Mammary epithelial cell (primary cell): ENCODE measurements at places on chromosomes 12 and 14. TPM values are rescaled to one million over a fixed set of nuclear protein-coding genes. Genes with fewer than 3 reads are reported as not detected.

Gene HOXC6
- polyA plus RNA-seq: 4.2 TPM

Gene KERA
- polyA plus RNA-seq: not detected

DNA sequence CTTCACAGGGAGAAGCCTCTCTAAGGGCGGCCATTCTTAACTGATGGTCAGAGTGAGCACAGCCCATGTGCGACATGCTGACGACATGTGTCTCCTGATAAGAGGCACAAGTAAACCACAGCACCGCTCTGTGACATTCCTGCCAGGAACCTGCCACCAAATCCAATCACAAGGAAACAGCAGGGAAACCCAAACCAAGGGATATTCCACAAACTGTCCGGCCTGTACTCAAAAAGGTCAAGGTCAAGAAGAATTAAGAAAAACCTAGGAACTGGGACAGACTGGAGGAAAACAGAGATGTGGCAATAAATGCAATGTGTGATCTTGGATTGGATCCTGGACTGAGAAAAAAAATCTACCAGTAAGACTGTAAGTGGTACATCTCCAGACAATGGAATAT is 91.9 kb downstream of the SYNE3 start:
- no peak for DNase-seq

GRCh38 chr14:87148655-87149054 is 844.3 kb downstream of the GALC start:
- no peak for DNase-seq

DNA sequence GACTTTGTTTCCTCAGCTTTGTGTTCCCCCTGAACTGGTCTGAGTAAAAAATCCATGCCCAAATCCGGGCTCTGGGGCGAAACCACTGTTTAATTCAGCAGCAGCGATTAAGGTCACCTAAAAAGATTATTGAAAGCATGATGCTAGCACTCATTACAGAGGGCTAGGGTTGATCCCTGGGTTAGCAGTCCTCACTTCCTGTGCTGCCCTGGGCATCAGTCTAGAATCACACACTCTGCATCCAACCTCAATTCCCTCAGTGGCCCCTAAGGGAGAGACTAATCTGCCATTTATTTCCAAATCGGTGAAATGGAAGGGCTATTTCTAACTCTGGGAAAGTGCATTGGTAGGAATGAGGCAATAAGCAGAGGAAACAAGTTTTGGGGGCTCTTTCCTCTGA is 107.2 kb downstream of the BTG1 start:
- DNase-seq: no peak

- no peak for DNase-seq
Measured at GRCh38 chr12:72610854-72611358, 338.7 kb downstream of the TRHDE start.

DNA sequence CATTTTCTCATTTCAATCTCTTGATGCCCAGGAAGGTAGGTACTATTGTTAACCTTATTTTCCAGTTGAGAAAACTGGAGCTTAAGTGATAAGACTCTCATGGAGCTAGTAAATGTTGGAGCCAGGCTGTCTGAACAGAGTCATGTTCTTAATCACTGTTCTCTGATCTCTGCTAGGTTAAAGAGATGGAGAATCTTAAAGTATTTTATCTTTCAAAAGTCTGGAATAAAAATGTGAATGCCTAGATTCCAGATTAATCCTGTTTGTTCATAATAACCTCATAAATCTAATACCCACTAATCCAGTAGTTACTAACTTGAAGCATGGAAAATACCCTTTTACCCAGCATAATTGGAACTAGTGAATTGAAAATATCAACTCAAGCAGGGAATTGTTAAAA is 341.0 kb upstream of the RGS6 start:
- DNase-seq: no peak

GRCh38 chr12:102347811-102348210 is 132.6 kb downstream of the IGF1 start:
- DNase-seq: no peak

Gene EPYC
- not detected for polyA plus RNA-seq

DNA sequence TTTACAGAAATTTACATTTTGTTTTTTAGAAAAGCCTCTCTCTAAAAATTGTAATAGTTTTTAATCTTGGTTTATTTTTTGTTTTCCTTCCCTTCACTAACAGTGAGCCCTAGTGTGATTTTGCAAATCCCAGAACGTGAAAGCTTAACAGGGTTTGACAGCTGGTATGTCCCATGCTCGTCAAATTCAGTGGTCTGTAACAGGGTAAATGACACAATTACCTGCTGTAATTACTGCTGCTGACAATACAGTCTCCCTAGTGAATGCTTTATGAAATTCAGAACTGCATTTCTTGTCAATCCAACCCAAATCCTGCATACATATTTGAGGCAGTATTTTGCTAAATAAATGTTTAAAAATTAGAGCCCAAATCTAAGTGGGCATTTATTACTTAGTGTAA is 249.2 kb downstream of the NELL2 start:
- DNase-seq: no peak

DNA sequence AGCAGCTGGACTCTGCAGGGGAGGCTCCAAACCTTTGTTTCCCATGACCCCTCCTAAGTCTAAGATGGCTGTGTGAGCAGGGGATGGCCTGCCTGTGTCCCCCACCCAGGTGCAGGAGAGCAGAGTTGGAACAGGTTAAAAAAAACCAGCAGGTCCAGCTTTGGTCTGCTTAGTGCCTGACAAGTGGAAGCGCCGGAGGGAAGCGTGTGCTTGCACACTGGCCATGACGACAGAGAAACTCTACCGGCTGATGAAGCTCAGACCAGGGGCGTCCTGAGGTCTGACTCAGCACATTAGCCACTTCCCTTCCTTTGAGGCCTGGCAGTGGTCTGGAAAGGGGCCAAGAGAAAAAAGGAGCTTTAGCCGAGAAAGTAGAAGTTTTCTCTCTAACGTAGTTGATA is 280.1 kb downstream of the VRK1 start:
- peak; percentile 19 for DNase-seq

- DNase-seq: peak; percentile 41
Measured at GRCh38 chr12:79886917-79887519, 47.9 kb downstream of the PPP1R12A start.

DNA sequence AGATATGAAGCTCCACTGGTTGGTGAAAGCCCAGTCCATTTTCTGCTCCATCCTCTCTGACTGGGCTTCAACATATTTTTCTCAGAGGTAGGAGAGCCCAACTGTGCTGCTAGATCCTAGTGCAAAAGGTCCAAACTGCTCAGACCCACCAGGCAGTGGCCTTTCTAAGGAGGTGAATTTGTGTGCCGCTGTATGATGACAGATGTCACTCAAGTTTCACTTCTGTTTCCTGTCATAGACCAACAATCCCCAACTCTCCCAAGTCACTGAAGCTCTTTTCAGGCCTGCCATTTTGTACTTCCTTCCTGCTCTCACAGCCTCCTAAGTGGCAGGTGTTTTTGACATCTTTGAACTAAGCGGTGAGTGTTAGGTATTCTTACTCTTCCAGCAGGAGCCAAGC is 16.4 kb upstream of the RNASE4 start:
- no peak for DNase-seq

DNA sequence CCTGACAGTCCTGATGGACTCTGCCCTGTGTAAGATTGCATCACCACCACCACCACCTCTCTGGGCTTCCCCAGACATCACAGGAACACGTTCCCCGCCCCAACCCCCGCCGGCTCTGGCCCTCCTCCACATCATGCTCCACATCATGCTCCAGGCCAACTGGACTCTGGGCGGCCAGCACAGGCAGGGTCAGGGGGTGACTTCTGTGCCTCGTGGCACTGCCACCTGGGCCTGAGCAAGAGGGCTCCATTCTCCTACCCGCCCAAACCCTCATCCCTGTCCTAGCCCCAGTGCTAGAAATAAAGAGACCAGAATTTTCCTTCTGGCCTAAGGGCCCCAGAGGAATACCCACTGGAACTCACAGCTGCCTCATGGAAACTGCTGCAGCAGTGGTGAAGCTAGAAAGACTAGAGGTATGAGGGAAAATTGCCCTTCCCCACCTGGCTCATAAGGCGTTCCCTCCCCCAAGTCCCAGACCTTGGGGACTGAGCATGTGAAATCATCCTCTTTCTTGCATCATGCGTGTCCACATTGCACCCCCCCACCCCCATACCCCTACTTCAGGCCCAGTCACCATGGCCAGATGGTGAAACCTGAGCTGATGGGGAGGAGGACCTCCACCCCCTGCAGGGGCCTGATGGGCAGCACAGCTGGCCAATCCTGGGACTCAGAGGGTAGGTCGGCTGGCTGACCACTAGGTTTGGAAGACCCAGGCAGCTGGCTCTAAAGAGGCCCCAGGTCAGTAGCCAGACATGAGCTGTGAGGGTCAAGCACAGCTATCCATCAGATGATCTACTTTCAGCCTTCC is at the start of gene INHBE:
Gene INHBE (plus strand): TSS at position 742 of the 808 bp plus-strand sequence. CDS start 230 bp downstream, outside the sequence.
- DNase-seq: no peak

DNA sequence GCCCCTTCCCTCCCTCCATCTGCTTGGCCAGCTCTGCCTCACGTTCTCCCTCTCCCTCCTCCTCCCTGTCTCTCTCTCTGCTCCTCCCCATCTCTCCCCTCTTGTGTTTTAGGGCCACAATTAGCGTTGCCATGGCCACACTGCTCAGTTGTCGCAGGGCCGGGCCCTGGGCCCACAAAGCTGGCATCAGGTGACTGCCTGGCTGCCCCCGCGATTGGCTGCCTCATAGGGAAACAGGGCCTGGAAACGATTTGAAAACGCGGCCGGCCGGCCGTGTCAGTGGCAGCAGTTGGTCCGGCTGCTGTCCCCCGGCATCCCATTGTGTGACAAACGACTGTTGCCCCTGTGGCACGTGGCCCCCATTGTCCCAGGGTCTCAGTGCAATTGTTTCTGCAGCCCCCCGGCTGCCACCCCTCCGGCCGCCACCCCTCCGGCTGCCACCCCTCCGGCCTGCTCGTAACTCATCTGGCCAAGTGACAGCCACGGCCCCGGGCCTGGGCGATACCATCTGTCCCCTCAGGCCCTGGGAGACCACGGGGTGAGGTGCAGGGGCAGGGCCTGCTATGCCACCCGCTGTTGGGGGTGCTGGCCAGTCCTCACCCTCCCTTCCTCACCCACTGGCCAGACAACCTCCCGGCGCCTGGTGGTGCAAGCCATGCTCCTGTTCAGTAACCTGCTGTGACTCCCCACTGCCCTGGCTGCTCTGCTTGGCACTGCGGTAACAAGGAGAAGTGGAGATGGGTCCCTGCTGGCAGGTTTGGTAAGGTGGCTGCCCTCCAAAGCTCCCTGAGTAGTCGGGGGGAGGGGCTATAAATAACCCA is 17.4 kb downstream of the FOXN4 start:
- no peak for DNase-seq

Gene NKX2-1
- not detected for polyA plus RNA-seq

GRCh38 chr12:99553461-99553860 is 94.1 kb upstream of the GARIN6 start:
- no peak for DNase-seq

GRCh38 chr12:88693837-88694445 is 113.7 kb upstream of the KITLG start:
- peak; percentile 51 for DNase-seq

- no peak for DNase-seq
Measured at GRCh38 chr12:91630596-91631293, 448.1 kb upstream of the DCN start.

Gene GPR162
- 0.07 TPM for polyA plus RNA-seq

DNA sequence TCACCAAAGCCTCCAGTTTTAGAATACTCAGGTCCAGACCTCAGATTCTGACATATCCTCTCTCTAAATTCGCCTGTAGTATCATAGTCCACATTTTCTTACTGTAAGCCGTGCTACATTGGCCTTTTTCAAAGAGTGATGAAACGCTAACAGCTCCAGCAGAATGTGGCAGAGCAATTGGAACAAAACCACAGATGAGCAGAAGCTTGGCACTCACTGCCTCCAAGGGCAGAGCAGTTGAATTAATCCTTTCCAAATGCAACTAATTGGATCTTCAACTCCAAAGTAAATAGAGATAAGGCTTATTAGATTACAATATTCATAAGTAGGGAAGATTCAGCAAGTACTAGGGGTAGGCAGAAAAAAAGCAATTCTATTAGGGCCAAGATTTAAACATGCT is 128.3 kb downstream of the SLC35F4 start:
- DNase-seq: no peak

Gene ALG10
- 9.3 TPM for polyA plus RNA-seq

Gene A2M
- 5.1 TPM for polyA plus RNA-seq

Gene INHBC
- 0.03 TPM for polyA plus RNA-seq

Gene ADCY6
- 12.9 TPM for polyA plus RNA-seq

Gene RNASE1
- not detected for polyA plus RNA-seq

DNA sequence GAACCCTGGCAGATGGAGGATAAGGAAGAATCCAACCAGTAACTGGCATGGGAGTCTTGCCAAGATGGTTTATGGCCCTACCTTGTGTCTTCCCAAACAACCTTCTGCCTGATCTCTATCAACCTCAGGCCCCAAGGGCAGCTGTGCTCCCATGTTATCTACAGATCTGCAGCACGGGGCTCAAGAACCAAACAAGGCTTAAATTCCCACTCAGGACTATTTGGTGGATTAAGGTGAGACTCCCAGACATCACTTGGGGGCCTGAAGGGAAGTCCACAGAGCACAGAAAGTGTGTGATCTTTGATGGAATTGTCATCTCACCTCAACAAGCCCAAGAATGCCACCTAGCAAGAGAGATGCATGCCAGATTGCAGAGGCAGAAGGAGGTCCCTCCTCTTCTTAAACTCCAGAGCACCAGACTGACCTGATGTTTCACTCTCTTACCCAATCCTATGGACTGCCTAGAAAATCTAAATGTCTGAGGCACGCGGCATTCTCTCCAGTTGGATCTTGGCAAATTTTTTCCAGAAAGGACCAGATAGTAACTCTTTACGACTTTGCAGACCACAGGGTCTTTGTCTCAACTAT is 759.5 kb upstream of the TBX3 start:
- no peak for DNase-seq

Gene TMTC1
- polyA plus RNA-seq: 29.4 TPM

GRCh38 chr12:131346555-131347344 is 364.1 kb upstream of the SFSWAP start:
- DNase-seq: no peak

DNA sequence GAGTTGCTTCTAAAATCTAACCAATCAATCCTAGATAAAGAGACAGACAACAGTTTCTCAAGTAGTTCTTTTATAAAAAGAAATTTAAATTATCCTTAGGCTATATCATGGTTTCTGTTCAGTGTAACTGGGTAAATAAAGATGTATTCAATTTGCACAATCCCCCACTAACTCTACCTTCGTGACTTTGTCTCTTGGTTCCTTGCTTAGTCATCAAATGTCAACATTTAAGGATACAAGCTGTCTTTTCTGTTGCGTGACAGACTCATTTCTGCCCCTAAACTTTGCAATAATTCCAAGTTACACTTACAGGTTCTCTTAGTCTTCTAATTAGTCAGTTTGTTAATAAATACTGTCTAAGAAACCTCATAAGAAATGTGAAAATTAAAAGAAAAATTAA is 50.6 kb downstream of the SCAF11 start:
- DNase-seq: no peak

- DNase-seq: no peak
Measured at GRCh38 chr12:47226199-47226598, 146.4 kb upstream of the AMIGO2 start.
